ENCODE measurements at places on chromosomes 11 and 22.

GRCh38 chr11:34105957-34106504 lies 602 bp downstream of the NAT10 start:
- no peak for DNase-seq

DNA sequence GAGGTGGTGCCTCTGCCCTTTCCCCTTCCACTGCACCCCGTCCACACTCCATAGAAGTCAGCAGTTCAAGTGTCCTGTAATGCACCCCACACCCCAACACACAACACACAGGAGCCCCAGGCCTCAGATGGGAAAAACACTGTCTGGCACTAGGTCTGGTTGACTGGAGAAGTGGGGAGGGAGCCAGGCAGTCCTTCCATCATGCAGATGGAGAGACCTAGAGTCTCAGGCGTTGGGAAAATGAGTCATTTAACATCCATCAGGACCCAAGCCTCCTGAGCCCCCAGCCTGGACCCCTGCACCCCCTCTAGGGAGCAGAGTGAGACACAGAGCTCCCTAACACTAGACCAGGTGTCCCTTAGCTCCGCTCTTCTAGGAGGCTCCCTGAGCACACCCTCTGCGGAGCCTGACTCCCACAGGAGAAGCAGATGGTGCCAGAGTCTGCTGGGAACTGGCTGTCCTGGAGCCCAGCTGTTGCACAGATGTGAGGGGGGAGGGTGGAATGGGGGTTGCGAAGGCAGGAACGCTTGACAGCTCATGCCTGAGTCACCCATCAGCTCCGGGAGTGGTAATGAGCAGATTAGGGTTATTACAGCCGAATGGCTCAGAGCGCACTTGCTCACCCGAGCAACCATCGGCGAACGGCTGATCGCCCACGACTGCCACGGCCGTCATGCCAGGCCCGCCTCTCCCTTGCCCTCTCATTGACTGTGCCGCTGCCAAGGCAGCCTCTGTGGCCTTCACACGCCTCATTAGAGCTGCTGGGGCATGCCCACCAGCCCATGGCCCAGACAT lies 22.1 kb upstream of the SYT7 start:
- no peak for DNase-seq

- no peak for DNase-seq
These were observed 3.9 kb upstream of the AMBRA1 start for GRCh38 chr11:46597609-46598219.

DNA sequence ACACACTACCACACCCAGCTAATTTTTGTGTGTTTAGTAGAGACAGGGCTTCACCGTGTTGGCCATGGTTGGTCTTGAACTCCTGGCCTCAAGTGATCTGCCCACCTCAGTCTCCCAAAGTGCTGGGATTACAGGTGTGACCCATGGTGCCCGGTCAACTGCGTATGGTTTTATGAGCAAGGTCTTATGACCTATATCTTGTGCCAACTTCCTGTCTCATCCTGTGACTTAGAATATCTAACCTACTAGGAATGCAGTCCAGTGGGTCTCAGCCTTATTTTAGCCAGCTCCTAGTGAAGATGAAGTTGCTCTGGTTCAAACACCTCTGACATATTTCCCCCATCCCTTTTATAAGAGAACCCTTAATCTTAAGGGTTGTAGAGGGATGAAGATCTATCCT lies 66.1 kb upstream of the OR5AN1 start:
- DNase-seq: no peak

- DNase-seq: no peak
These were observed 1563.7 kb upstream of the TENM4 start for GRCh38 chr11:81004576-81004975.

- DNase-seq: no peak
These were observed 175.5 kb downstream of the ETS1 start for GRCh38 chr11:128411812-128412211.

DNA sequence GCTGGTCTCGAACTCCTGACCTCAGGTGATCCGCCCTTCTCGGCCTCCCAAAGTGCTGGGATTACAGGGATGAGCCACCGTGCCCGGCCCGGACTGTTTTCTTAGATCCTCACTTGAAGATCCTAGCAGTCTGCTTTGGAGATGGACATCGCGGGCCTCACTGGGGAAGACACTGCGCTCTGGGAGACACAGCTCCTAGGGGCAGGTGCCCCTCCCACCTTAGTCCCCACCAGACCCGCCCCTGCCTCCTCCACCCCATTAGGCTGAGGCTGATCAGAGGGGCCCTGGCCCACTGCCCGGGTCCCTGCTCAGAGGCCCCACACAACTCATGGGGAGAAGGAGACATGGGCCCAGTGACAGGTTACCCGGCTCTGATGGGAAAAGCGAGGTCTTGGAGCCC lies 11.3 kb upstream of the LTO1 start:
- no peak for DNase-seq
